ENCODE measurements at places on chromosomes 2 and 18.
A peak's percentile ranks its signal among the peaks of the same experiment; 100 is the strongest.

GRCh38 chr2:186590350-186590758 is 498 bp downstream of the ITGAV start:
- peak; percentile 67 for DNase-seq
- H3K4me3 ChIP-seq = peak overlapping the region; percentile 97
- no peaks in the 10 kb centered on the region for H3K36me3 ChIP-seq
- H3K27me3 ChIP-seq = no peaks in the 10 kb centered on the region
- H3K4me1 ChIP-seq = peaks cover 23% of the 10 kb centered on the region

GRCh38 chr2:217475791-217476190 is 527.0 kb downstream of the TNS1 start:
- H3K4me3 ChIP-seq = no peak overlapping the region
- no peaks in the 10 kb centered on the region for H3K4me1 ChIP-seq
- H3K36me3 ChIP-seq = peaks cover 2% of the 10 kb centered on the region
- no peaks in the 10 kb centered on the region for H3K27me3 ChIP-seq
- no peak overlapping the region for H3K27ac ChIP-seq

- no peaks in the 10 kb centered on the region for H3K27me3 ChIP-seq
- H3K27ac ChIP-seq = no peak overlapping the region
- no peaks in the 10 kb centered on the region for H3K36me3 ChIP-seq
- DNase-seq = no peak
- no peak overlapping the region for H3K4me3 ChIP-seq
- no peaks in the 10 kb centered on the region for H3K4me1 ChIP-seq
Measured at GRCh38 chr2:145199042-145199441, 679.1 kb upstream of the ZEB2 start.

DNA sequence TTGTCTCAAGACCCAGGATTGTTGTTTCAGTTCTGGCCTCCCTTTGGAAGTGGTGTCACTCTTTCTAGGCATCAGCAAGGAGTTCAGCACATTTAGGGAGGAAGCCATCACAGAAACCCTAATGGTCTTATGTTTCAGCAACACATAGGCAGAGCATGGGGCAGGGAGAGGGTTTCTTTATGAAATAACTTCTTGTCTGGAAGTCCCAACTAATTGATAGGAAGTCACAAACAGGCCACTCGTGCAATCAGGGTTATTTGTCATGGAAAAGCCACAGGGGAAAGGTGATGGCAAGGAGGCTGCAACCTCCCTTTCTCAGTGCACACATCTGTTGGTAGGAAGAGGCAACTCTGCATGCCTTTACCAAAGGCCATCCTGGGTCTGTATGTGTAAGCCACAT is 103.0 kb downstream of the BCL11A start:
- H3K4me3 ChIP-seq = no peak overlapping the region
- H3K27me3 ChIP-seq = no peaks in the 10 kb centered on the region
- DNase-seq = no peak
- H3K27ac ChIP-seq = no peak overlapping the region
- H3K4me1 ChIP-seq = no peaks in the 10 kb centered on the region

GRCh38 chr18:37422596-37422995 is 143.0 kb downstream of the CELF4 start:
- no peak for DNase-seq
- H3K27ac ChIP-seq = no peak overlapping the region
- H3K36me3 ChIP-seq = no peaks in the 10 kb centered on the region
- H3K4me1 ChIP-seq = no peaks in the 10 kb centered on the region

GRCh38 chr2:218397820-218398436 is 1.7 kb upstream of the CTDSP1 start:
- H3K4me3 ChIP-seq = peak overlapping the region; percentile 99
- H3K4me1 ChIP-seq = peaks cover 10% of the 10 kb centered on the region
- peak overlapping the region; percentile 98 for H3K27ac ChIP-seq

DNA sequence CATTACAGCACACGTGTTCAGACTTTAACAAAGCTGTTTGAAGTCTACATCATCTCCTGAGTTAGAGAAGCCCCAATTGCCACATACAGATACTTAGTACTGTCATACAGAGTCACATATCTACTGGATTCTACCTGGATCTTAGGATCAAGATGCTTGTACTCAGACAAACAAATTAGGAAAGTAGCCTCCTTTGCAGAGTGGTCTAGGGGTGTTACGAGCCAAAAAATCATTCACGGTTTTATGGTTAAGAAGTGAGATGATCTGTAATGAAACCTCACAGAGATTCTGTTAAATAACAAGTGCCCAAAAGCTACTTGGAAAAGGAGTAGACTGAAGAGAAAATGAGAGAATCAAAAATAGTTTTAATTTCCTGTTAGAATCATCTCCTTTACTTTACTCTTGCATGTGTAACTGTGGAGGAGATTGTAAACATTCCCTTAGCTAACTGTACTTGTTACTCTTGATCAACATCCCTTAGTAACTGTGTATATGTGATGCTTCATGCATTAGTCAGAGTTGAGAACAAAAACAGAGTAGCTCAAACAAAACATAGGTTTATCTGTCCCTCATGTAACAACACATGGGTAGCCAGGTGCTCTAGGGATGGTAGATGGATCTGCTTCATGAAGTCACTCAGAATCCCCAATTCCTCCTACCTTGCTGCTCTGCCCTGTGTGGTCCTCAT is 16.4 kb upstream of the IL1RL1 start:
- H3K4me1 ChIP-seq = no peaks in the 10 kb centered on the region
- H3K27me3 ChIP-seq = peaks cover 7% of the 10 kb centered on the region
- H3K36me3 ChIP-seq = no peaks in the 10 kb centered on the region
- no peak for DNase-seq
- no peak overlapping the region for H3K27ac ChIP-seq
- H3K4me3 ChIP-seq = no peak overlapping the region

DNA sequence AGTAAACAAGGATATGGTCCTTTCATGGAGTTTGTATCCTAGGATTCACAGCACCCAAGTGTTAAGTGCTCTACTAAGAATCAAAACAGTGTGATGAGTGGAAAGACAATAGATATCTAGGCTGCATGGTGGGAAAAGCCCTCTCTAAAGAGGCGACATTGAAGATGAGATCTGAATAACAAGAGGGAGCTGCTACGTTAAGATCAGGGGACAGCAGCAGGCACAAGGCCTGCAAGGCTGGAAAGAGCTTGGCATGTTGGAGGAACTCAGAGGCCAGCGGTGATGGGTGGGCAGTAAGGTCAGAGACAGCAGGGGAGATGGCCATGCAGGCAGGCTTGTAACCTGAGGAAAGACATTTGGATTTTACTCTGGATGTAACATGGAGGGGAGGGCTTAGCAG is 177.5 kb downstream of the GFPT1 start:
- no peak overlapping the region for H3K4me3 ChIP-seq
- H3K27me3 ChIP-seq = no peaks in the 10 kb centered on the region
- H3K27ac ChIP-seq = no peak overlapping the region
- no peak for DNase-seq

Measured in ascending aorta (tissue), 2 donors.